HFF-Myc (cell line): ENCODE measurements at places on chromosomes 16 and 17.

DNA sequence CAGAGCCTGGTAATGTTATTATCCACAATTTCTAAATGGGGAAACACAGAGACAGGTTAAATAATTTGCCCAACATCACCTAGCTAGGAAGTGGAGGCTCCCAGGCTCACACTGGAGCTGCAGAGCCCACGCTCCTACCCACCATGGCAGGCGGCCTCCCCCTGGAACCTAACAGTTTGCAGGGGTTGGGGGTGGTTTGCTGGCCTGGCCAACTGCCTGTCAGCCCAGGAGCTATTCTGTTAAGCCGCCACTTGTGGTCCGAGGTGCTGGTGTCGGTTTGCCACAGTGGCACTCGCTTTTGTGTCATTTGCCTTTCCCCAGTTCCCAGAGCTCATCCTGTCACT lies 3.6 kb downstream of the PRCD start:
- DNase-seq = no peak

GRCh38 chr17:66331038-66331816 lies 28.8 kb downstream of the PRKCA start:
- no peak for DNase-seq

GRCh38 chr17:38344420-38344745 lies 627 bp upstream of the GPR179 start:
- DNase-seq = no peak

DNA sequence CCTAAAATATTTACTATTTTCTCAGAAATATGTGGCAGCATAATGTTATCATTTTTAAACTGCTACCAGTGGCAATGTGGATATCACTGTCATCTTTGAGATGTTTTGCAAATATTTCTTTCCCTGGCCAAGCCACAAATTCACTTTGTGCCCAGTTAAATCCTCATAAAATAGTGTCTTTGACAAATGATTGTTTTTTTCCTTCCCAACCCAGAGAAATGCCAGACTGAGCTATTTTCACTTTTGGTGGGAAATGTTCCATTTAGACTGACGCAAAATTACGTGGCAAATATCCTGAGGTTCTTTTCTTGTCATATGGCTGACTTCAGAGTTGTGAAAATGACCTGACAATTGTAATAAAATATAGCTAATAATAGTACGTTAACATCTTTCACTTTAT lies 807.0 kb upstream of the SOX9 start:
- DNase-seq = no peak

DNA sequence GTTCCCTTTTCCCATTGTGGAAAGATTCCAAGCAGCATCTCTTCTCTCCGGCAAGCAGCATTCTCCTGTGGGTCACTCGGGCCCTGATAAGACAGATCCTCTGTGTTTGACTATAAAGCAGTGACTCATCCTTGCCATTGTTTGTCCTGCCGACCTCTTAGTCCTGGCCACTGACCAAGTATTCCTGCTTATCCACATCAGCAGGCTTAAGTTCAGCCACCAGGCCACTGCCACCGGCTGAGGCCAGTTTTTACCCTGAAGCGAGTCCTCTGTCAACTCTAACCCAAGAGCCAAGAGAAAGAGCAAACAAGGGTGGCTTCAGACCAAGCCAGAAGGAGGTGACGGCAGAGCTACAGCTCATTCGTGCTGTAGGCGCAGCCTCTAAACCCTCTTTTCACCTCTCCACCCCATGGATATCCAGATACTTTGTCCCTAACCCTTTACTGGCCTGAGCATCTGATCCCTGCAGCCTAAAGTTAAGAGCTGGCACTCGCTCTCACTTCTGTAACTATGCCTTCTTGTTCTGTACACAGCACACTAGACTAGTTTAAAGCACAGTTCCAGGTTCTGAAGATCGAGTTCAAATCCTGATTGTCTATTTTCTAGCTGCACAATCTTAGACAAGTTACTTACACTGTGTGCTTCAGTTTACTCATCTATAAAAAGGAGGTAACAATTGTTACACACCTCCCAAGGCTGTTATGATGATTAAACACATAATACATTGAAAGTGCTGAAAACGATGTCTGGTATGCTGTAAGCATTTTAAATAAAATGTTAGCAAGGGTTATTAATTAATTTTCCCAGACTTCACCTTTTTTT lies 31.0 kb downstream of the SOX9 start:
- no peak for DNase-seq

DNA sequence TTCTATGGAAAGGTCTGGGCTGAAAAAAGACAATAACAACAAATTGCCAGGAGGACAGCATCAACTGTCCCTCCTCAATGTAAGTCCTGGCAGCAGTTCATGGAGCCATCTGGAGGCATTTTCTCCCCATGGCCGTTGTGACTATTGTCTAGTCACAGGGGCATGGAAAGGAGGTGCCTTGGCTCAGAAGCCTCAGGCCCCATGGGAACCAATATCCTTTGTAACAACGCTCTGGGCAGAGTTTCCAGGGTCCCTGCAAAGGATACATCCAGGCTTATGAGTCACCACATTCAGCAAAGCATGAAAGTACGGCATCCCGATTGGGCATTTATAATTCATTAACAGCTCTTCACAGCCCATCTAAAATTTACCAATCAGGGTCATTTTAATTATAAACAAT lies 85.2 kb downstream of the GLG1 start:
- DNase-seq = peak; percentile 14

DNA sequence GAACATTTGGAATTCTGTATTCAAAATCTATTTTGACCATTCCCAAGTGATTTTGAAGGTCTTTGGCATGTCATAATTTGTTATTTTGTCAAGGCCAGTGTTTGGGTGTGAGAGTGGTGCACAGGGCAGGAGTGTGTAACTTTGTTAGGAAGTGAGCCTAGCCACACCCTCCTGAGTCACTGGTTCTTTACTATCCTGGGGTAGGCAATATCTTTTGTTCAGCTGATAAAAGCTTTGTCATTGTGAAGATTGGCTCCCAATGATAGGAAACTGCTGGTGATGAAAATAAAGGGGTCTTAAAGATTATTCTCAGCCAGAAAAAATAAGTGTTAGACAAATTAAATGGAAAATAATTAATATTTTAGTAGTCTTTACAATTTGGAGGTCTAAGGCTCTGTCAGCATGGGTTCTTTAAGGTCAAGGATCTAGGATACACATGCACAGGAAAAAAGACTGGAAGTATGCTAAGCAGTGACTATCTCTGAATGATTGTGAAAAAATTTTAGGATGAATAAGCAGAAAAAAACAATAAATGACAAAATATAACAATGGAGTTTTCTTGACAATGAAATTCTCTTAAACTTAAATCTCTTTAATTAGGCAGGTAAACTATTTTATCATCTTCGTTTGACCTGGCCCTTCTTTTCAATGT lies 5.1 kb downstream of the UBN1 start:
- no peak for DNase-seq

- no peak for DNase-seq
Observed at GRCh38 chr16:82660966-82661365, 34.2 kb downstream of the CDH13 start.

DNA sequence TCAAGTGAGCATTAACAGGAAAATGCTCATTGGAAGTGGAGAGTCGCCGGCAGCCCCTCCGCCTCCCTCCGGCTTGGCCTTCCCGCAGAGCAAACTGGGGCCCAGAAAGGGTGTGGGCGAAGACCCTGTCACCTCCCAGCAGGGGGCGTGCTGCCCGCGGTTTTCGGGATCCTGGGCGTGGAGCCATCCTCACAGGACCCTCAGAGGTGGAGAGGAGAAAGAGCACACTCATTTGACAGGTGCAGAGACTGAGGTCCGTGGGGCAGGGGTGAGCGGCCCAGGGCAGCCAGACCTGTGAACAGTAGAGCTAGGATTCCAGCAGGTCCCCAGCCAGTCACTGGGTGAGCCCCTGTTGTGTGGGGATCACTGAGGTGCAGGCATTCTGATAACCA lies 1002.9 kb downstream of the KCNJ18 start:
- DNase-seq = no peak

GRCh38 chr17:5511401-5512225 lies 25.2 kb downstream of the MIS12 start:
- DNase-seq = no peak

- DNase-seq = no peak
Observed at GRCh38 chr17:76191896-76192295, 48.4 kb downstream of the RNF157 start.

DNA sequence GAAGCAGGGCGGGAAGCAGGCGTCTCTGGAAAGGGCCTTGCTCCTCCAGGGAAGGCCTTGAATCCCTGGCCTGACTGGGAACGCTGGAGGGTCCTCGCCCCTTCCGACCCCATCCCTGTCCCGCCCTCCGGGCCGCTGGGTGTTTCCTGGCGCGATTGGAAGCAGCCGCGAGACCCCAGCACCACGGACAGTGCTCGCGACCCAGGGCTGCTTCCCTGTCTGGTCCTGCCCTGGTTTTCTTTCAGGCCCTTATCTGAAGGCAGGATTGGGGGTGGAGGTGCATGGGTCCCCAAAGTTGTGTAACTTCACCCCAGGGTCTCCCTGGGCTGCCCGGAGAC lies 2.1 kb downstream of the MGAT5B start:
- no peak for DNase-seq

GRCh38 chr17:66290101-66290722 lies 12.2 kb upstream of the PRKCA start:
- DNase-seq = no peak

GRCh38 chr17:278055-278675 lies 74.4 kb downstream of the RPH3AL start:
- DNase-seq = no peak

- no peak for DNase-seq
Observed at GRCh38 chr16:46972429-46973206, 856 bp downstream of the DNAJA2 start.

GRCh38 chr17:69430488-69430887 lies 16.0 kb downstream of the MAP2K6 start:
- DNase-seq = no peak

DNA sequence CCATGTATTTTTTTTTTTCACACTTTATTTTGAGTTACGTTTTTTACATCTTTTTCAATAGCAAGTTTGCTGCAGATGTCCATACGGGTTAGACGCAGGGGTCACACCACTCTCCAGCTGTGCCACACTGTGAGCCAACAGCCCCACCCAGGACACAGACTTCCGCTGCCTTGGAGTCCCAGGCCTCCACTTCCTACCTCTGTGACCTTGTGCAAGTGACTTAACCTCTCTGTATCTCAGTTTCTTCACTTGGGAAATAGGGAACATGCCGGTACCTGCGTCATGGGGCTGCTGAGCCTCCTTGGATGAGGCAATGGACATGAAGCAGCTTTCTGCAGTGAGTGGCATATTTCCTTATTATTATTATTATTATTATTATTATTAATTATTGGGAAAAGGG lies 3.3 kb upstream of the PITPNA start:
- DNase-seq = no peak

DNA sequence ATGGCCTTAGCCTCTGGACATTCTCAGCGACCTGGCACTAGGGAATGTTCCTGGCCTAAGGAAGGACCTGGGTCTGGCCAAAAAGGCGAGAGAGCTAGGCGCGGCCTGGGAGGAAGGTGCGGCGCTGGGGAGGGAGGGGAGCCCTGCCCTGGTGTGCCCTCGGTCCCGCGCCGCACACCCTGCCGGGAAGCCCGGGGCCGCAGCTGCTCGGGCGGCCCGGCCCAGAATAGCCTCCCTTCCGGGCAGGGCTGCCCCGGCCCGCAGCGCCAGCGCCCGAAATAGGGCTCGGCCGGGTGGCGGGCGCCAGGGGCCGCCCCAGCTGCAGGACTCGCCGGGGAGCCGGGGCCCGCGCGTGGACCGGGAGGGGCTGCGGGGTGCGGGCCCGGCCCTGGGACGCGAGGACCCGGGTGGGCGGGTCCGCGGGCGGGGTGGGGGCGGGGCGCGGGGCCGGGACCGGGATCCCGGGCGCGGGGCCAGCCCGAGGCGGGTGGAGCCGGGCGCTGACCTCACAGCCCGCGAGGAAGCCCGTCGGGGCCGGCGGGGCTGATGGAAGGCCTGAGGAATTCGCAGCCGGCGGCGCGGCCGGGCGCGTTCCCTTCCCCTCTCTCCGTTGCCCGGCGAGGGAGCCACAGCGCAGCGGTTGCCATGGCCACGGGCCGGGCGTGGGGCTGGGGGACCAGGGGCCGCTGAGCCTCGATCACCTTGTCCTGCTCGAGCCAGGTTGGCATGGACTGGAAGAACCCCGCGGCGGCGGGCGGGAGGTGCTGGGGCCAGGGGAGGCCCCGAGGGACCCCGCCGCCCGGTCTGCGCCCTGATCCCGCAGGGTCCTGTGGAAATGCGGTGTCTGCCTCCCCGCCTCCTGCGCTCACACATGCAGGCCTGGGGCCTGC lies 18.1 kb downstream of the SOCS3 start:
- no peak for DNase-seq

DNA sequence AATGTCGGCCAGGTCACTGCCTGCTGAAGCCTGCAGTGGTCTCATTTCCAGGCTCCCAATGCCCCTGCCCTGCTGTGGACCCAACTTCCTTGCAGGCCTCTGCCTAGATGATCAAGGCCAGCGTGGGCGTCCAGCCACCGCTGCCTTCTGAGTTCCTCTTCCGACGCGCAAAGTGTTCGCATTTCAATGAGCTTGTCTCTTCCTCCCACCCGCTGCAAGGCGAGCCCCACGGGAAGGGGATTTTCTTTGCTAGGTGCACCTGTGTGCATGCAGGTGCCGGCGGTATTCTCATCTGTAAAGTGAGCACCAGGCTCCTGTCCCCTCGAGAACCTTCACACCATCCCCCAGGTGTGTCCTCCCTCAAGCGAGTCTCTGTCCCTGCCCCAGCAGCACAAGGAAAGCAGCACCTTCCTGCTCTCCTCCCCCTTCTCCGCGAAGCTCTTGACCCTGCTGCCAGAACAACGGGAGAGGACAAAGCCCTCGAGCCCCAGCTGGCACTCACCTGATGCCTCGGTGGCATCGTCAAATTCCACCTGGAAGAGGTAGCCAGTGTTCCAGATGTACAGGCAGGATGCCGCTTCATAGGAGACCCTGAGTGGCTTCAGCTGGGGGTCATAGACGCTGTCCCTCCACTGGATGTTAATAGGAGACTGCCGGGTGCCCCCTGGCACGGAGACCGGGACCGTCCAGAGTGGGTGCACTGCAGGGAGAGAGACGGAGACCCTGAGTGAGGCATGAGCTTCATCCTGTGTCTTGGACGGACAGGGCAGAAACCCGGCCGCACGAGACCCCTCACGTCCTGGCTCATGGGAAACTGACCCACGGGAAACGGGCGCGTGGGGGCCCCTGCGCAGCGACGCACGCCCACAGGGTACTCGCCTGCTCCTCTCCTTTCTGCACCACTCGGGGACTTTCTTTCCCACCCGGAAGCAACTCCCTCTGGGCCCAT lies 9.8 kb downstream of the CA5A start:
- no peak for DNase-seq

GRCh38 chr17:56754523-56755208 lies 79.1 kb downstream of the C17orf67 start:
- no peak for DNase-seq
